ENCODE measurements at places on chromosomes 2 and 18.

DNA sequence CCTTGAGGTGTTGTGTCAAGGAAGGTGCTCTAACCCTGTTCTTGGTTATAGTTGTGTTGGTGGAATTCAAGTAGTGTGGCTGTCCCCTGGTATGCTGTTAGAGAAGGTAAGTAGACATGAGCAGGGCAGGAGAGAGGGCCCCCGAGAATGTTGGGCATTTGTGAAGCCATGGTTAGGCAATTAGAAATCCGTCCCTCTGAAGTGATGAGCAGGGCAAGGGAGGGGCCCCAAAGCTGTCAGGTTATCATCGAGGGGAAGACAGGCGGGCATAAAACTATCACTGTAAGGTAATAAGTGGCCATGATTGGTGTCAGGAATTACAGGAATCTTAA is 5.2 kb downstream of the XRCC5 start:
- DNase-seq, result no peak

GRCh38 chr2:123364243-123364896 is 660.7 kb upstream of the CNTNAP5 start:
- DNase-seq, result no peak

GRCh38 chr2:108961796-108962195 is 27.2 kb downstream of the EDAR start:
- DNase-seq, result no peak

DNA sequence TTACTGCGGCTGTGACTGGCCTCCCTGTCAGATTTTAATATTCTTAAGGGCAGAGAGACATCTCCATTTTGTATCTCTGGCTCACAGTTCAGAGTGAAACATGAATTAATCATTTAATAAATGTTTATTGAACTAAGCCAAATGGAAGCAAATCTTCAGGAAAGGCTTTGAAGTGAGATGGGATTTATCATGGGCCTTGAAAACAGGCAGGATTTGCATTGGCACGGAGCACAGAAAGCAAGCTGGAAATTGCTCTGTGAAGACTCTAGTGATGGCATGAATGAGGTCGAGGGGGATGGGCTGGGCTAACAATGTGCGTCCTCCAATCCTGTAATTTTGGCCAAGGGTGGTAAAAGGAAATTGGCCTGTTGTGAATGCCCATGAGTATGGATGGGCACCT is 369.8 kb upstream of the SOX11 start:
- DNase-seq, result no peak
